ENCODE measurements at places on chromosomes 6 and 20.

GRCh38 chr20:23877524-23877923 is 2.0 kb downstream of the CST5 start:
- no peak for DNase-seq

GRCh38 chr6:31143148-31143547 is 4.3 kb upstream of the PSORS1C2 start:
- no peak for DNase-seq

DNA sequence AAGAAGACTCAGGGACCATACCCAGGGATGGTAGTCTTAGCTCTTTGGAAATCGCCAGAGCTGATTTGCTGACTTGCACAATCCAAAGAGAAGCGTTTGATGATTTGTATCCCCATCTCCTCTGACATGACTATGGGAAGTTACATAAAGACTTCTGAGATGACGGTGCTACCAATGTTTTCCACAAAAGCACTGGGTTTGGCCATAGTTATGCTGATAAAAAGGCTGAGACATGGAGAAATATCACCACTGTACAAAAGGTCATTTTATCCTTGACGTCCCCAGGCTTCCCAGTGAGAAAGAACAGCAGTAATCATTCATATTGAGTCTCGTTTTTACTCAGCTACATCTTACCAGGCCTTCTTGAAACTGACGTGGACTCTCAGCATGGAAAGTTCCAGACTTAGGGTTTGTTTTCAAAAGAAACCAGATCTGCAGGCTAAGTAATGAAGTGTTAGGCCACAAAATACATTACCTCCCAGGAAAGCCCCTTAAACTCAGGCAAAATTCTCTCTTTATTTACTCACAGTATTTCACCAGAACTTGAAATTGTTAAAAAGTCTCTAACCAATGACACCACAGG is 370.3 kb upstream of the JARID2 start:
- DNase-seq, result no peak

GRCh38 chr6:30612687-30613248 is 4.3 kb downstream of the PPP1R10 start:
- no peak for DNase-seq

DNA sequence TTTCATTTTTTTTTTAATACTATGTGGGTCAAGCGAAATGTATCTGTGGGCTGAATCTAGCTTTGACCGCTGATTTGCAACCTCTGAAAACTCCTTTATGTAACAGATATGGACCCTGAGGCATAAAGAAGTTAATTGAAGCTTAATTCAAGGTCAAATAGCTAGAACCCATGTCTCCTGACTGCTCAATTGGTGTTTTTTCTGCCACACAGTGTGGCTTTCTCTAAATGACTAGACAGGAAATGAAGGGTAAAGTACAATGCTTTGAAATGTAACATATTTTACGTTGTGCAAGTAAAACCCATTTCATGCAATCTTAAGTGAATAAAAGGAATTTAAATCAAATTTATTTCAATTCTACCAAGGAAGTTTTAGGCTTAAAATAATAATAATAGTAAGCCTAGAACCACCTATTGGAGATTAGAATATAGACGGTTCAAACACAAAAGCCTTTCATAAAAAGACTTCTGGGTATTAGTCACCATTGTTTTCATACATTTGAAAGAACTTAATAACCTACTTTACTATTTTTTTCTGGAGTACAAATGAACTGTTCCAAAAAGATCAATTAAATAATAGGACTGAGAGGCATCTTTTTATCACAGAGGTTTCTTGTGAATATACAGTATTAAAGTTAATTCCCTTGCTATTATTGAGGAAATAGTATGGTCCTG is 279.8 kb downstream of the EPHA7 start:
- DNase-seq, result no peak

GRCh38 chr20:59094576-59094975 is 52.0 kb upstream of the PRELID3B start:
- no peak for DNase-seq

DNA sequence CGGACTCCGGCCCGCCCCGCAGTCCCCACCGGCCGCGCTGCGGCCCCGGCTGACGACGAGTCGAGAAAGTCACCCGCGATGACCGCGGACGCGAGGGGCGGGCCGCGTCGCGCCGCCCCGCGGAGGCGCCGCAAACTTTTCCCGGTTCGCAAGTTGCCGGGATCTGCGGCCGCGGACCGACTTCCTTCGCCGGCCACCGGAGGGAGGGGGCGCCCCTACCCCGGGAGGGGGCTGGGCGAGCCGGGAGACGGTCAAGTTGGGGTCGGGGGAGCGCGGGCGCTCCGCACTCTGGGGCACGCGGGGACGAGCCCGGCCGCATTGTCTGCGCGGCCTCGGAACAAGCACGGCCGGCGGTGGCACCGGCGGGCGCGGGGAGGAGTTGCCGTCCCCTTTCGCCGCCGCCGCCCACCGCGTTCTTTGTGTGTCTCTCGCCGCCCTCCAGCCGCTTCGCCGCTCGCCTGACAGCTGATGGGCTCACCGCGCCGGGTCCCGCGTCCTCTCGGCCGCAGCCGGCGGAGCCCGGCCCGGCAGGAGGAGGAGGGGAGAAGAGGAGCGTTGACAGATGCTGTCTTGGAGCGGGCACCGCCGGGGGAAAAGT is 131.6 kb downstream of the OGFRL1 start:
- no peak for DNase-seq

GRCh38 chr6:82385546-82385945 is 21.9 kb downstream of the TPBG start:
- DNase-seq, result no peak

DNA sequence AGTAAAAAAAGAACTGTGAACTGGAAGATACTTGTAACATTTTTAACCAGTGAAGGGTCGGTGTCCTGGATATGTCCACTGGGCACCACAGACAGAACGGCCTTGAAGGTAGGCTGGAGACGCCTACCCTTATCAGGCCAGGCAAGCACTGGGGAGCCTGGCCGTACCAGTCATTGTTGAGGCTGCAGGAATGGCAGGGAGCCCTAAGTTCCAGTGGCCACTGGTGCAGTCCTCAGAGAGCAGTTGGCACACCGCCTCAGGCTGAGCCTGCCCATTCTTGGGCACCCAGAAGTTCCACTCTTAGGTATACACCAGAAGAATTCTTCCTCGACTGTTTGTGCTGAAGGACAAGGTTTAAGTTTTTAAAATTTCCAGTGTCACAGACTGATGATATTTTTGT is 20.5 kb downstream of the DNAJC5 start:
- no peak for DNase-seq

- no peak for DNase-seq
These were observed 38.0 kb upstream of the NR2E1 start for GRCh38 chr6:108127826-108128225.

GRCh38 chr6:7878401-7878964 is 32.1 kb downstream of the TXNDC5 start:
- DNase-seq, result no peak
